Hair follicle dermal papilla cell (primary cell): ENCODE measurements at places on chromosomes 4 and X. TPM values are rescaled to one million over a fixed set of nuclear protein-coding genes. Genes with fewer than 3 reads are reported as not detected.

The PROM1 gene
- under 0.01 and 0.12 TPM in 2 replicates for total RNA-seq

The NBDY gene
- total RNA-seq: 8.6 and 11.2 TPM in 2 replicates

The USP51 gene
- total RNA-seq: 3.4 and 3.6 TPM in 2 replicates

The ARL9 gene
- total RNA-seq: 0.32 TPM in 1 of 2 replicates, not detected in the other

The LRRC66 gene
- total RNA-seq: 0.36 and 0.49 TPM in 2 replicates

The VSIG1 gene
- not detected in 2 replicates for total RNA-seq

The PNCK gene
- 0.65 TPM in 1 of 2 replicates, not detected in the other for total RNA-seq

The RAB9B gene
- total RNA-seq: 0.97 and 1.1 TPM in 2 replicates

The BGN gene
- total RNA-seq: 39.8 and 63.6 TPM in 2 replicates

The TSPAN5 gene
- total RNA-seq: 66.2 and 81.8 TPM in 2 replicates

The PIM2 gene
- total RNA-seq: 4.1 and 4.4 TPM in 2 replicates

The EMCN gene
- total RNA-seq: 0.24 and 0.49 TPM in 2 replicates

The SYNPO2 gene
- total RNA-seq: 29.0 and 68.6 TPM in 2 replicates

The UCP1 gene
- not detected in 2 replicates for total RNA-seq

The COL4A6 gene
- 0.16 and 0.36 TPM in 2 replicates for total RNA-seq

The NAT8L gene
- under 0.01 and 0.12 TPM in 2 replicates for total RNA-seq

The FGG gene
- total RNA-seq: not detected in 2 replicates

The PTTG2 gene
- total RNA-seq: not detected in 2 replicates

The PAGE4 gene
- not detected in 2 replicates for total RNA-seq

The CXCL11 gene
- not detected in 2 replicates for total RNA-seq

The ADH1A gene
- not detected in 2 replicates for total RNA-seq

The GALNTL6 gene
- 0.16 and 0.24 TPM in 2 replicates for total RNA-seq

The IL15 gene
- total RNA-seq: 5.3 and 8.6 TPM in 2 replicates

The VCX gene
- not detected in 2 replicates for total RNA-seq

The FRAS1 gene
- 9.0 and 20.6 TPM in 2 replicates for total RNA-seq
